ENCODE measurements at places on chromosomes 1 and 21. TPM values are rescaled to one million over a fixed set of nuclear protein-coding genes. Genes with fewer than 3 reads are reported as not detected.

Gene CPTP
- total RNA-seq: 70.5 TPM

Gene FMO3
- total RNA-seq: not detected

Gene RNF223
- total RNA-seq: 16.2 TPM

Gene OLFM3
- total RNA-seq: not detected

Gene TMOD4
- not detected for total RNA-seq

Gene CHD5
- total RNA-seq: 0.25 TPM

Gene RHBG
- not detected for total RNA-seq

Gene TTC39A
- 26.3 TPM for total RNA-seq

Gene POU3F1
- 0.94 TPM for total RNA-seq

Gene ZSCAN20
- 4.2 TPM for total RNA-seq

Measured in HT-29 (cell line).